HAP-1 (cell line): ENCODE measurements at places on chromosomes 1 and 21.
A peak's percentile ranks its signal among the peaks of the same experiment; 100 is the strongest.

- no peak for DNase-seq
Measured at GRCh38 chr1:91809317-91809716, 76.6 kb downstream of the TGFBR3 start.

DNA sequence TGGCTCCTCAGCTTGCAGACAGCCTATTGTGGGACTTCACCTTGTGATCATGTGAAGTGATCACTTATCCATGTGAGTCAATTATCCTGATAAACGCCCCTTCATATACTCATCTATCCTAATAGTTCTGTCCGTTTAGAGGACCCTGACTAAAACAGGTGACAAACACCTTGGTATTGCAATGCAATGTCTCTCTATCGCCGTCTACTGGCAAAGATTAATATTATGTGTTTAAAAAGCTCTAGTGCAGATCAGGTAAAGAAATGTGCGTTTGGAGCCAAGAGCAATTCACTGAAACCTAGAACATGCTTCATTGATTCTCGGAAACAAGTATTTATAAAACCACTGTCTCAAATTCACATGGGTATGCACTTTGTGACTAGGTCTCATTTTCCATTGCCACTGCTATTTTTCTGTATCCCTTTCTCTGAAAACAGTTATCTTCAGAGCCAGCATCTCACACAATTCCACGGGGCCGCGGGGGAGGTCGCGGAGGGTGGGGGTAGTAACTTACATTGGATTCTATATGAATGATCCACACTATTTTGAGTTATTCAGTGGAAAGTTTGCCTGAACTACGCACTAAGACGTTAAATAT lies 554.6 kb upstream of the NCAM2 start:
- peak; percentile 6 for DNase-seq

GRCh38 chr1:194295685-194296084 lies 1109.3 kb upstream of the B3GALT2 start:
- DNase-seq, result peak; percentile 16

DNA sequence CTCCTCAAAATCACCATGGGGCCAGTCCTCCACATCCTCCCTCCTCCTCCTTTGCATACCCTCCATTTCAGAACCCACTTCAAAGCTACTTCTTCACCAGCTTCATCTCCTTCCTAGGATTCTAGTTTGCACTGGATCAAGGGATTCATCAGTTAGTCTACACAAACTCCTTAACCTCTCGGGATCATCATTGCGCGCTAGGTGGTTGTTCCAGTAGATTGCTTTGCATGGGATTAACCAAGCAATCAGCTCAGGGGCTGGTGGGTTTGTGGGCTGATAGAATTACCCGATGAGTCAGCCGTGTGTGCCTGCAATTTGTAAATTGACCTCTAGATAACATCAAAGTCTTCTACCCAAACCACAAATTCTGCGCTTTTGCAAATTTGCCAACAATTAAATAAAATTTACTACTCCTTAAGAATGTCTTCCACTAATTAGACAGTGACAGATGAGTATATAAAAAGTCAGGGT lies 7.7 kb downstream of the KANK4 start:
- DNase-seq, result no peak
